ENCODE measurements at places on chromosomes 11 and 22. TPM values are rescaled to one million over a fixed set of nuclear protein-coding genes. Genes with fewer than 3 reads are reported as not detected.

The MUC5AC gene
- total RNA-seq, result not detected

The DAGLA gene
- 3.3 TPM for total RNA-seq

The TIGD3 gene
- total RNA-seq, result not detected

The BBS1 gene
- 14.8 TPM for total RNA-seq

The TMEM179B gene
- 30.6 TPM for total RNA-seq

The ADM gene
- 663 TPM for total RNA-seq

The TBC1D10A gene
- 25.8 TPM for total RNA-seq

The TMPRSS5 gene
- 0.80 TPM for total RNA-seq

The TRIM48 gene
- total RNA-seq, result not detected

The TAF1D gene
- total RNA-seq, result 117 TPM

The OR4D5 gene
- not detected for total RNA-seq

The RNH1 gene
- total RNA-seq, result 231 TPM

GRCh38 chr22:19576460-19577421, 52.5 kb upstream of the CLDN5 start:
- DNase-seq, result peak; percentile 84

GRCh38 chr11:72233056-72233772, 8.6 kb downstream of the INPPL1 start:
- peak; percentile 62 for DNase-seq

DNA sequence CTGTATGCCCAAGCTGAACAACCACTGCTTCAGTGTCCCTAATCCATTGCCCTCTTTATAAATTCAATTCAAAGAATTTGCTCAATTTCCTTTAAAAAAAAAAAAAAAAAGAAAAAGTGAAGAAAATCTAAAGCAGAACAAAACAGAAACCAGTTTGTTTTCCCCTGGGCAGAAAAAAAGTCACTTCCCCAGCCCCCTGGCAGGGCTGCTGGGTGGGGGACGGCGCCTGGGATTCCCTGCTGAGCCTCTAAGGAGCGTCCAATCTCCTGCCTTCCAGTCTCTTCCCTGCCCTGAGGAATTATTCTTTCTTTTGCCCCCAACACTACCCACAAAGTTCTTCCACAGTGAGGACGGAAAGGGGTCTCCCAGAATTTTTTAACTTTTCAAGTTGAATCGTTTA, 23.9 kb downstream of the DKK3 start:
- peak; percentile 45 for DNase-seq

GRCh38 chr11:111557425-111558111, 17.0 kb downstream of the LAYN start:
- no peak for DNase-seq

GRCh38 chr11:106077609-106078455, at the start of gene AASDHPPT:
TSS of gene AASDHPPT (plus strand) at chr11:106077662. CDS start at chr11:106077711, 49 bp downstream.
- no peak for DNase-seq

DNA sequence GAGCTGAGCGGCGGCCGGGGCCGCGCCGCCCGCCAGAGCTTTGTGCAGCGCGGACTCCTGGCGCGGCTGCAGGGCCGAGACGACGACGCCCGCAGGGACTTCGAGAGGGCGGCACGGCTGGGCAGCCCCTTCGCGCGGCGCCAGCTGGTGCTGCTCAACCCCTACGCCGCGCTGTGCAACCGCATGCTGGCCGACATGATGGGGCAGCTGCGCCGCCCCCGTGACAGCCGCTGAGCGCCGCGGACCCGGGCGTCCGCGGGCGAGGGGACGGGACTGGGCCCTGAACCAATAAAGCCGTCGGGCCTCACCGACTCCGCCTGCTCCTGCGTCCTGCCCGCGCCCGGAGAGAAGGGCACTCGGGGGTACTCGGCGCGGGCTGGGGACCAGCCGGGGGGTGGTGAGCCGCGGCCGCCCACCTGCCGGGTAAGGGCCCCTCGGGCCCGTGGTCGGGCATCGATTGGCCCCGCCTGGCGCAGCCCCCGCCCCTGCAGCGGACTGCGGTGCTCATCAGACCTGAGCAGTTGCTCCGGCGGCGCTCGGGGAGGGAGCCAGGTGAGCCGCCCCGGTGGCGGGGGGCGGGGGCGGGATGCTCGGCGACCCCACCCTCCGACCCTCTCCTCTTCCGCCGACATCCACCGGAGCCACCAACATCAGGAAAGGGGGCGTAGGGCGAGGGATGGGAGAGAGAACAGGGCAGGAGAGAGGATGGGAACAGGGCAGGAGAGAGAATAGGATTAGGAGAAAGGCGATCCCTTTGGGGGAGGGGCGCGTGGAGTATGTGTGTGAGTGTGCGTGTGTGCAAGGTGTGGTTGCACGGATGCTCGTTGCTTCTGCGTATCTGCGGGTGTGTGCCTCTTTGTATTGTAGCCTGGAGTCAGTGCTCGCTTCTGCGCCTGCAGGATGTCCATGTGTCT, at the start of gene TMEM25:
TSS of gene TMEM25 (plus strand) at position 510 of the 914 bp plus-strand sequence. CDS start 610 bp downstream, outside the sequence.
- DNase-seq, result no peak

DNA sequence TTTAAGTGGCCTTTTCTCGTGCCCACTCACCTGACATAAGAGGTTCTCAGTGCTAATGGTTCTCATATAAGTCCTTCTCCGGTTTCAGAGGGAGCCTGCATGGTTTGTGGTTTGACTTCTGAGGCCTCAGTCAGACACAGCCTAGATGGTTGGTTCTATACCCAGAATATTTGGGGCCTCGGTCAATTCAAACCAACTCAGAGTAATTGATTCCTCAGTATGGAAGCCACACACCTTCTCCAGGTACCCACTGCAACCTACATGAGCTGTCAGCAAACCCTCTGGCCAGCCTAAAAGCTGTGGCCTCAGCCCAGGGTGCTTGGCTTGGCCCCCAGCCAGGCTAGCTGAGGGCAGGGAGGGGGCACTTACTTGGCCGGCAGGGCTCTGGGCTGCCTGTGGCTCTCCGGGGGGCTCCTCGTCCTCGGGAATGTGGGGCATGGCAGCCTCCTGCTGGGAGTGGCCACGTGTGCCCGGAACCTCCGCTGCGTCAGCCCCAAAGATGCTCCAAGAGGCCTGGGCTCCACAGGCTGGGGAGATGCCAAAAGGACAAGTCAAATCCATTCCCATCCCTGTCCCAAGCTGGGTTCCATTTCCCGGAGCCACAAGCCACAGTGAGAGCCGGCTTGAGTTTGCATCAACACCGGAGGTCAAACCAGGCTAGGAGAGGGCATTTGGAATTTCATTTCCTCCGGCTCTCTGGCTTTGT, 41.7 kb downstream of the IRAG1 start:
- DNase-seq, result no peak

- DNase-seq, result no peak
Observed at GRCh38 chr11:34624069-34624468, 3.2 kb downstream of the EHF start.

- DNase-seq, result no peak
Observed at GRCh38 chr11:64605244-64605560, 14.2 kb downstream of the SLC22A12 start.

DNA sequence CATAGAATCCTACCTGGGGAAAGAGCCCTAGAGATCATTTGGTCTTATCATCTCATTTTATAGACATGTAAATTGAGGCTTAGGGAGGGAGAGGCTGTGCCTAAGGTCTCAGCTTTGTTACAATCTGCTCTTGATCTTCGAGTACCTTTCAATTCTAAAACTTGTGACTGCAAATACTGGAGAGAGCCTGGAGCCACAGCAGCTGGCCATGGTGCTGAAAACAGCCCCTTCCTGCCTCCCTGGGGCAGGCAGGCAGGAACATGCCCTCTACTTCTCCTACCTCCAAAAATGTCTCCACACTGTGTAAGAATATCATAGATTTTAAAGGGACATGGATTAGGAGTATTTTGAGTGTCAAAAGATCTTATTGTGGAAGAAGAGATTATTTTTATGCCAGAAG, 52.2 kb downstream of the C22orf42 start:
- no peak for DNase-seq

DNA sequence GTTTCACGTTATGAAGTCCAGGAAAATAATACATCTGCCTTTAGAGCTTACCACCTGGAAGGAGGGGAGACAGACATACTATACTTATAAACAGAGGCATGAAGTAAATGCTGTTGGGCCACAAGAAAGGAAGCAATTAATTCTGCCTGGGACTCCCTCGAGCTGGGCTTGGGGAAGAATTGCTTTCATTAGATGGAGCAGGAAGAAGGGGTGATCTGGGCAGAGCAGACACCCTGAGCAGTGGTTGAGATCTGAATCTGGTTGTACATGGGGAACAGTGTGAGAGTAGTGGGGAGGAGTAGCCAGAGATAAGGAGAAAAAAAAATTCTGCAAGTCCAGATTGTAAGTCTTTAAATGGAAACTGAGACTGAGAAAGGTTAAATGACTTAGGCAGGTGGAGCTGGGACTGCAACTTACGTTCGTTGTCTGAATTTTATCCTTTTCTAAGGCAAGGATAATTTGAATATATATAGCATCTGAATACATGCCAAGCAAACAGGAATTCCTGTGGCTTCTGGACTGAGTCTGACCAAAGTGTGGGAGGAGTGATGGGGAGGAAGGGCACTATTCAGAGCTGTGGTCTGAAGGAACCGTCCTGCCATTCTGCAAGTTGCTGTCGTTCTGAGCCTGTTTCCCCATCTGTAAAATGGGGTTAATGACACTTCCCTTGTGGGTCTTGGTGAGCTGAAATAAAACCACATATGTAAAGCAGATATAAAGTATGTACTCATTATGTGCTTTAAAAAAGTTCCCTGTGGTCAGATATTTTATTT, 7.9 kb downstream of the NCAM1 start:
- DNase-seq, result no peak

- DNase-seq, result peak; percentile 41
Observed at GRCh38 chr11:119537306-119538253, 114.6 kb upstream of the THY1 start.

DNA sequence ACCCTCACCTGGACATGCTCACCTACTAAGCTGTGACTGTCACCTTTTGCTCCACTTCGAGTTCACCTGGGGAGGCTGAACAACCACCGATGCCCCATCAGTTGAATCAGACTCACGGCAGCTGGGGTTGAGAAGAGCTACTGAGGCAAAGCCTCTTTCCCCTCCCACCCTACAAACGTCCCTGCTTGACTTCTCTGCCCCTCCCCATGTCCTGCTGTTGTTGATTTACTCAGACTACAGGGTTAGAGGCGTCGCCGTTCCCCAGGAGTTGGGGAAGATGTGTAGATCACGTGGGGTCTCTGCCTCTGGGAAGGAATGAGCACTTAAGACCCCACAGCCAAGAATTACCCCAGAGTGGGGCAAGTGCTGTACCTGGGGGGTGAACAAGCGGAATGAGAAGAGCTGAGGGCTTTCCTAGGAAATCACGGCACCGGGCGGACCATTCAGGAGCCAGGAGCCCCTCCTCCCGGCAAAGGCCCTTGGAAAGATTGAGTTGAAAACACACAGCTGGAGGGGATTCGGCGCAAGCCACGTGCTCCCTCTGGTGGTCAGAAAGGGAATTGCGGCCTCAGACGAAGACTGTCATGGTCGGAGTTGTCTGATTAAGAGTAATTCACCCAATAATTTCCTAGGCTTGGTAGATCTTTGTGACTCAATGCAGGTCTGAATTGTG, 7.0 kb downstream of the FXYD2 start:
- no peak for DNase-seq

DNA sequence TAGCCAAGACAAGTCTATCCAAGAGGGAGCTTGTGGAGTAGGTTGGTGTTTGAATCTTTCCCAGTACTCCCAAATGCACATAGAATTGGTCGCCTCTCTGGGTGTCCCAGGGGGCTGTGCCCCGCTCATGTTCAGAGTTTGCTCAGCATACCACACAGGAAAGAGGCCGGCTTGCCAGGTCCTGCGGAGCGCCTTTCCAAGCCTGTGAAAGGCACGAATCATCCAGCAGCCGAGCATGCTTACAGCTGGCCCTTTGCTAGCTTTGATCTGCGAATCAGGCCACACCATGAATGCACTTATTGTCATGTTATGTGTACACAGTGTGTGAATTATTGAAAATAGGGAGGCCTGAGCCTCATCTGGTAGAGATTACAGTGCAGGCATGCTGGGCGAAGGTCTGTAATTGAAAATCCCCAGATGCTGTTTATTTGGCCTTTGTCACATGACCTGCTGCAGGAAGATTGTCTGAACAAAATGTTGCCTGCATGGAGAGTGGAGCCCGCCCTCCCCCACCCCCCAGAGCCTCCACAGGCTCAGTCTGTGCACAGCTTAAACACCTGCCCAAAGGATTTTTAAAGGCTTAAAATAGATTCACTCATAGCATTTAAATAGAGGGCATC, 163.3 kb upstream of the RASSF10 start:
- no peak for DNase-seq

DNA sequence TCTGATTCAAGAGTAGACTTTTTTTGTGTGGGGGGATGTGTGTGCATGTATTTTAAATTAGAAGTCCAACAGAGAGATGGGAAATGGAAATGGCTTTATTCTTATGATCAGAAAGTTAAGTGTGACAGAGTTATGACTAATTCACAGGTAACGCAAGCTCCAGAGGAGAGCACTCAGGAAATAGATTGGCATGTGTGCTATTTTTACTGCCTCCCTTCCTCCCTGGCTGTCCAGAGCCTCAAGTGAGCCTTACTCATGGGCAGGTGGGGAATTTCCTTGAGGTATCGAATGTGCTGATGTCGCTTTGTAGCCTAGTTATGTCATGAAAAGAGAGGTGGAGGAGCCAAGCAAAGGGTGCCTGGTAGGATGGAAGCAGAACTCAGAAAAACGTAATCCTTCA, 70.3 kb upstream of the BDNF start:
- no peak for DNase-seq

GRCh38 chr22:36433318-36434231, 45.8 kb upstream of the MYH9 start:
- no peak for DNase-seq

DNA sequence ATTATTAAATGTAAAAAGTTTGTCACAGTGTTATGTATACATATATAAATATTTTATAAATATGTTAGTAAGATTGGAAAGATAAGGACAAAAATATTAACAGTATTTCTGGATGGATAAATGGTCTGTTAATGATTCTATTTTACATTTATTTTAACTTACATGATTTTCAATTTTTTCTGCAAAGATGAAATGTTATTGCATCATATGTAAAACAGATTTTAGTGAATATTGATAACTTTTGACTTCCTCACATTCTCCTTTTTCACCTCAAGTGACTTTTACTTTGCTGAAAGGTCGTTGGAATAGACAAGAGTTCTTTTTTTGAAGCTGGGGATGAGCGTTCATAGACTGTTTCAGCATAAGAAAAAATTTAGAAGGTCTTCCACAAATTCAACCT, 1554.7 kb upstream of the TENM4 start:
- DNase-seq, result no peak

- no peak for DNase-seq
Observed at GRCh38 chr11:33211153-33211552, 46.0 kb upstream of the HIPK3 start.

- no peak for DNase-seq
Observed at GRCh38 chr22:43798492-43798891, 13.6 kb downstream of the EFCAB6 start.

DNA sequence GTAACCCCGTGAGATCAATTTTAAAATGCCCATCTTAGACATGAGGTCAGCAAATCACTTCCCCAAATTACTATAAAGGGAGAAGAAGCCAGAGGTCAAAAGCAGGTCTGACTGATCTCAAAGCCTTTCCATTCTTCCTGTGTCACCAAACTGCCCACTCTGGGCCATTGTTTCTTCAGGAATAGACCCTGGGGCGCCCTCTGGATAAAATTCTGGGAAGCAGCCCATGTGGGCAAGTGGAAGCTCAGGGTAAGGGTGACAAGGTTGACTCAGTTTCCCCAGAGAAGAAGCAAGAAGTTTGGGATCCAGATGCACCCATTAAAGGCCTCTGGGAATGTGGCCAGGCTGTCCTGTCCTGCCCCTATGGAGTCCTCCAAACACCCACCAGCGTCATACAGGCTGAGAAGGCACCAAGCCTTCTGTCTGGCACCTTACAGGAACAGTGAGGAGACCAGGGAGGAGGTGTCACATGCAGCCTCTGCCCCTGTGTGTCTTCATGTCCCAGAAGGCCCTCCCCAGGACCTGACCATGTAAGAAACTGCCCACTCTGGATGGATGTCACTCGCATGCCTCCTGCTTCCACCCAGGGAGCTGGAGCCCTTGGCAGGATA, 50.1 kb downstream of the CHST1 start:
- DNase-seq, result no peak
